ENCODE measurements at places on chromosomes 16 and 17.

GRCh38 chr17:79977161-79977631 is 58.5 kb downstream of the TBC1D16 start:
- DNase-seq = no peak

GRCh38 chr17:67157732-67158639 is 87.0 kb downstream of the HELZ start:
- DNase-seq = no peak

DNA sequence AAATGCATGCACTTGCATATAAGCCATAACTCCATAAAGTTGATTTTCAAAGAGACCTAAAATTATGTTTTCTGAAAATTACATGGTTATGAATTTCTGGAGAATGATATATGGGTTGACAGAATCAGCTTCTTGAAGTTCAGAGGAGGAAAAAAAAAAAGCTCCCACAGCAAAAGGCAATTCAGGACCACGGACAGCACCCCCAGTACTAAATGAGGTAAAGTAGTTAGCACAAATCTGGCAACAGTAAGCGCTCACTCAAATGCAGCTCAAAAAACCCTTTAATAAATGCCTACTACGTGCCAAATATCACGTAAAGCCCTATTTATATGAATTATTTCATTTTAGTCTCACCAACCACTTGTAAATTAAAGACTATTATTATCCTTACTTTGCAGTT is 135.2 kb downstream of the SHISA9 start:
- DNase-seq = no peak

DNA sequence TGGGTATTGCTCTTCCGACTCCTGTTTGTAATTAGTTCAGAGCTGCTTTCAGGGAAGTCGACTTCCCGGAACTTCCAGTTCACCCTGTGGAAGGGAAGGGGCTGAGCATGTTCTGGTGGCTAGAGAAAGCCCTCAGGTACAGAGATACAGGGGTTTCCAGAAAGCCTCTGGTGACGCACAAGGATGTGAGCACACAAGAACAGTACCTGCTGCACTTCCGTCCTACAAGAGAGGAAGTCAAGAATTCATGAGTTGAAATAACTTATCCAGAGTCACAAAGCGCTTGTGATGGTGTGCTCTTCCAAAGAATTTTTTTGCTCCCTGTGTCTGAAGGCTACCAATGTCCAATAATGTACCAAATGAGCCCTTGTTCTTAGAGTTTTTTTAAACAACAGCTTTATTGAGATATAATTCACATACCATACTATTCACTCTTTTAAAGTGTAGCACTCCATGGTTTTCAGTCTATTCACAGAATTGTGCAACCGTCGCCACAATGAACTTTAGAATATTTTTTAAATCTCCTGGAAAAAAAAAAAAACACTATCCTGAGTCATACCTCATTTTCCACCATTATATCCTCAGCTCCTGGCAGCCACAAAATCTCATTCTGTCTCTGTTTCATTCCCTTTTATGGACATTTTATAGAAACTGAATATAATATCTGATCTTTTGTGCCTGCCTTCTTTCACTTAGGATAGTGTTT is 327.6 kb downstream of the CDH13 start:
- DNase-seq = no peak

DNA sequence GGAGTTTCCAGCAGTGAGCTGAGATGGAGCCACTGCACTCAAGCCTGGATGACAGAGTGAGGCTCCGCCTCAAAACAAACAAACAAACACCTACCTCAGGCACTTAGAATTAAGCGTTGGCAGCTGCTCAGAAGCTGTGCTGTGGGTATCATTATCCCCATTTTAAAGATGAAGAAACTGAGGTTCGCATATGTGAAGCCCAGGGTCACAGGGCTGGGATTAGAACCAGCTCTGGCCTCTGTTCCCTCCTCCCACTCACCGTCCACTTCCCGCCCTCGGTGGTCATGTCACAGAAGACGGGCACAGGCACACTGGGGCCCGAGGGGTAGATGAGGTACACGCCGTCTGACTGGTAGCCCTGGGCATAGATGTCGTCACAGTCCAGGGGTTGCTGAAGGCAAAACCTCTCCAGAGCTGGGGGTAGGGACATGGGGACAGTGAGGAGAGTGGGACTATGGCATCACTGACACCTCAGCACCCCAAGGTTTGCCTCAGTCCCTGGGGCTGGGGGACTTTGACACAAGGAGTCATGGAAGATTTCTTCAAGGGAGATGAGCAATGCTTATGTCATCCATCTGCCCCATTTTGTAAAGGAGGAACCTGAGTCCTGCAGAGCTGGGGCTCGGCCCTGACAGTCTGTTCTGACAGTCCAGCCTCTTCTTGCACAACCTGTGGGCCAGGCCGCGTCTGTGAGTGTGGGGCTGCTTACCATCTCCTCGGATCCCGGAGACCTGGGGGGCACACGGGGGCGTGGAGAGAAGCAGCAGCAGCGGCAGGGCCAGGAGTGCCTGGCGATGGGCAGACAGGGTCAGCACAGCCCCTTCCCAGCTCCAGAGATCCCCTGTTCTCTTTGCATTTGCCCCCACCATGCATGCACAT is 700 bp downstream of the MFAP4 start:
- DNase-seq = no peak

- DNase-seq = no peak
Measured at GRCh38 chr16:82093666-82094300, 58.7 kb downstream of the HSD17B2 start.

GRCh38 chr17:81065500-81065899 is 30.5 kb downstream of the BAIAP2 start:
- no peak for DNase-seq

DNA sequence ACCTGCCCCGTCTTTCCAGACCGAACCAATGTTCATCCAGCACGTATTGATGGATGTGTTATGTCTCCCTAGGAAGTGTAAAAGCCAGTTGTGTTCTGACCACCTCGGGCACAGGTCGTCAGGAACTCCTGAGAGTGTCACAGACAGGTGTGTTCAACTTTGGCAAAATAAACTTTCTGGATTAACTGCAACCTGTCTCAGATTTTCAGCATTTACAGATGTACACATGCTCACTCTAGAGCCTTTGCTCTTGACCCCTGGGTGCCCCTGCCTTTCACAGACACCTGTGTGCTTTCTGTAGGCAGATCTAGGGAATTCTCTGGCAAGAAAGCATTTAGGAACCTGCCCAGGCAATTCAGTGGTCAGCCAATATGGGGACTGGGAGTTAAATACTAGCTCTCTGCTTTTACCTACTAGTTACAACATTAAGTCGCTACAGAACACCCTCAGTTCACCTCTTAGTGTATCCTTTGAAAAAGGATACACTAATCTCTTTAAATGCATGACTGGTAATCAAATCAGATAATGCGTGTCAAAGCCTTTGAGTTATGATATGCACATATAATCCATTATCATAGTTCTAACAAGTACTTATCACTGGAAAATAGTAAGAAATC is 188.9 kb downstream of the CPPED1 start:
- DNase-seq = no peak

GRCh38 chr16:81817789-81818567 is 38.9 kb downstream of the PLCG2 start:
- DNase-seq = no peak

- no peak for DNase-seq
Measured at GRCh38 chr16:80025236-80025635, 424.7 kb upstream of the MAF start.

GRCh38 chr17:69064476-69064875 is 3.7 kb upstream of the ABCA9 start:
- no peak for DNase-seq

- no peak for DNase-seq
Measured at GRCh38 chr16:67259705-67260104, 10.9 kb downstream of the SLC9A5 start.

DNA sequence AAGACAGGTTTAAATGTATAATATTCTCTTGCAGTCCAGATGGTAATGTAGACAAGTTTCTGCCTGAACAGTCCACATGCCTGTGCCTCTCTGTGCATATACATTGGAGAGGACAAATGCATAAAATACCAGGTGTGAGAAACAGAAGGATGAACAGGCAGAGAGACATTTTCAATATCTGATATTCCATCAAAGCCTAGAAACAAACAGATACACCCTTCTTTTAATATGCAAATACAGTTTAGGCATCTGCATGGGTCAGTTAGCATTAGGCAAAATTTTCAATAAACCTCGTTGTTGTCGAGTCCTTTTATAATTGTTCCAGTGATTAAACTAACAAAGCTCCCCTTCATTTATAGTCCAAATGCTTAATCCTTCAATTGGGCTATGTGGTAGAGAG is 897 bp downstream of the OMG start:
- no peak for DNase-seq

GRCh38 chr17:64094412-64094811 is 35.5 kb downstream of the ERN1 start:
- DNase-seq = no peak

- no peak for DNase-seq
Measured at GRCh38 chr16:88524973-88525662, 45.1 kb upstream of the ZC3H18 start.

- DNase-seq = no peak
Measured at GRCh38 chr17:55962951-55963401, 190.3 kb upstream of the ANKFN1 start.

DNA sequence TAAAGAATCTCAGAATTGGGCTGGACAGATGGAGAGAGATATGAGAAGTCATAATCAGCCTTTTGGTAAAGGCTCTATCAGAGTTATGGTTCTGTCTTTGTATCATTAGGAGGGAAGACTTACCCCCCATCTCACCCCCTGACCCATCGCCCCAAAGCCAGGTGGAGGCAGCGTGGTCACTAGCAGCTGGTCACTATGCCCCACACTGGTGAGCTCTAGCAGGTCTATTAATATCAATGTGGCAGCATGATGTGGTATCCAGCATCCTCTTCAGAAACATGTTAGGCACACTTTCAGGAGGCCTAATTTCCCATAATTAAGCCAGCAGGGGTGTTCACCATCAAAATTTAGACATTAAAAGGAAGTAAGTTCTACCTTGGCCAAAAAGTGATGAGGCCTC is 183.8 kb upstream of the COX10 start:
- DNase-seq = no peak

GRCh38 chr17:67322042-67322787 is 44.2 kb downstream of the PSMD12 start:
- DNase-seq = no peak

- DNase-seq = no peak
Measured at GRCh38 chr17:57975044-57975443, 13.0 kb downstream of the VEZF1 start.

GRCh38 chr17:44387804-44388203 is 1.6 kb downstream of the ITGA2B start:
- DNase-seq = no peak

GRCh38 chr17:74677558-74678466 is 34.9 kb downstream of the CD300LF start:
- DNase-seq = no peak

DNA sequence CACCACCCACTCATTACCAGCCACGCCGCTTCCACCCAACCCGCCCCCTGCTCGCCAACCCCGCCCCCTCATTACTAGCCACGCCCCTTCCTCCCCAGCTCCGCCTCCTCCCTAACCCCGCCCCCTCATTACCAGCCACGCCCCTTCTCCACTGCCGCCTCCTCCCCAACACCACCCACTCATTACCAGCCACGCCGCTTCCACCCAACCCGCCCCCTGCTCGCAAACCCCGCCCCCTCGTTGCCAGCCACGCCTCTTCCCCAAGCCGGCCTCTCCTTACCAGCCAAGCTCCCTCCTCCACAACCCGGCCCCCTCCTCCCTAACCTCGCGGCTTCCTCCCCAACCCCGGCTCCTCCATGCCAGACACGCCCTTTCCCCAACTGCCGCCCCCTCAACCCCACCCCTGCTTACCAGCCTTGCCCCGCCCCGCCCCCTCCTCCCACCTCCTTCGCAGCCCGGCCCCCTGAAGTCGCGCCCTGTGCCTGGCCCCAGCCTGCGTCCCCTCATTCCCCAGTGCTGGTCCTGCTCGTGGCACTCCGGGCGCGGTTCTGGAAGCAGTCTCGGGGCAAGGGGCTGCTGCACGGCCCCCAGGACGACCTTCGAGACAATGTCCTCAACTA is 7.3 kb downstream of the SLC22A31 start:
- peak; percentile 36 for DNase-seq

DNA sequence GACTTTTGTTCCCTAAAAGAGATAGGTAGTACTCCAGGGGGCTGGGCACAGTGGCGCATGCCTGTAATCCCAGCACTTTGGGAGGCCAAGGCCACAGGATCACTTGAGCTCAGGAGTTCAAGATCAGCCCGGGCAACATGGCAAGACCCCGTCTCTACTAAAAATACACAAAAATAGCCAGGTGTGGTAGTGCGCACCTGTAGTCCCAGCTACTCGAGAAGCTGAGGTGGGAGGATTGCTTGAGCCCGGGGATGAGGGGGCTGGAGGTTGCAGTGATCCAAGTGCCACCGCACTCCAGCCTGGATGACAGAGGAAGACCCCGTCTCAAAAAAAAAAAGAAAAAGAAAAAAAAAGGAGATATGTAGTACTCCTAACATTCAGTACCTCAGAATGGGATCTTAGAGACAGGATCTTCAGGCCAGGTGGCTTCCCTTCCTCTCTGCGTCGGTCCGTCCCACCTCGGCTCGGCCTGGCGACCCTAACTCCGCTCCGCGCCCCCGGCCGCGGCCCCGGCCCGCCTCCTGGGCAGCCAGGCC is 89.6 kb downstream of the CDC27 start:
- peak; percentile 5 for DNase-seq

GRCh38 chr17:9200699-9201359 is 179.5 kb downstream of the NTN1 start:
- no peak for DNase-seq

All from activated naive CD4-positive, alpha-beta T cell treated with Interleukin-2 at 50 U/mL for 16 hours (primary cell).